ENCODE measurements at places on chromosomes 5 and 9.

DNA sequence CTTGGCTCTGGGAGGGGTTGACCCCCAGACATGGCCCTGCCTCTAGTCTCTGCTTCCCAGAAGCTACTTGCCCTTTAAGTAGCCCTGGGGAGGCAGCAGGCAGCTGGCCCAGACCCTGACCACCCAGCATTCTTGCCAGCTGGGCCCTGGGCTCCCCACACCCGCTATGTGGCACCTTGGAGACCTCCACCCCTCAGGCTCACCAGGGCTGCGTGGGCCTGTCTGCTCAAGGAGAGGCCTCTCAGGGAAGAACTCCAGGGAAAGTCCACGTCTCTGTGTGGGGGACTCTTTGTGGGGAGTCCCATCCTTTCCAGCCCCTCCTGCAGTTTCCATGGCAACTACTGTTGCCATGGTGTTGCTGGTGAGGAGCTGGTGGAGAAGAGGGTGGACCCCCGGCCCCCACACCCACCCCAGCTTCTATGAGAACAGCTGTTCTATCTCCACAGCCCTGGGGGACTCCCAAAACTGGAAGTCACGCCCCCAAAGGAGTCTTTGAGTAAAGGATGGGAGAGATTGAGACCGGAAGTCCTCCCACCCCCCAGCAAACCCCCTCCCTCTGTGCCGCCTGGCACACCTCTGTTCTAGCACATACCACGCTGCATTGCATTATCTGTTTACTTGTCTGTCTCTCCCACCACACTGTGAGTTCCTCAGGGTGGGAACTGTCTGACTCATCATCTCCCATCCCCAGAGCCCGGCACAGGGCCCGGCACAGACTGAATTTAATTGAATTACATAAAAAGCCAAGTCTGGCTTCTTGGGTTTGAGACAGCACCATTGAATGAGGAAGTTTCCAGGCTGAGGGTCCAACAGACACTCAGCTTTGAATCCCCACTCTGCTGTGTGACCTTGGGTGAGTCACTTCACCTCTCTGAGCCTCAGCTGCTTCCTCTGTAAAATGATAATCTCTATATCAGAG is 12.6 kb downstream of the DNM1 start:
- no peak for DNase-seq

DNA sequence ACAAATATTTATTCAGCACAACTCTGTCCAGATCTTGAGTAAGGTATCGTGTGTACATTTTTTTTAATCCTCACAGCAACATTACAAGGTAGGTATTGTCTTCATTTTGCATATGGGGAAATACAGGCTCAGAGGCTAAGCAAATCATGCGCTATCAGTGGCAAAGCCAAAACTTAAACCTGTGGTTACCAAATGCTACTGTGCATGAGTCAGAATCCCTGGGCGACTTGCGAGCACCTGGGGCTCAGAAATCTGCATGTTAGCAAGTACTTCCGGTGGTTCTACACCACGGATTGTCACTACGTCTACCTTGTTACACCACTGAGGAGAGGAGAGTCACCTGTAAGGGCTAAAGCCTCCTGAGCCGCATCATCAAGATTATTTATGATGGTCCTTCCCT is 21.3 kb downstream of the C5orf58 start:
- no peak for DNase-seq

DNA sequence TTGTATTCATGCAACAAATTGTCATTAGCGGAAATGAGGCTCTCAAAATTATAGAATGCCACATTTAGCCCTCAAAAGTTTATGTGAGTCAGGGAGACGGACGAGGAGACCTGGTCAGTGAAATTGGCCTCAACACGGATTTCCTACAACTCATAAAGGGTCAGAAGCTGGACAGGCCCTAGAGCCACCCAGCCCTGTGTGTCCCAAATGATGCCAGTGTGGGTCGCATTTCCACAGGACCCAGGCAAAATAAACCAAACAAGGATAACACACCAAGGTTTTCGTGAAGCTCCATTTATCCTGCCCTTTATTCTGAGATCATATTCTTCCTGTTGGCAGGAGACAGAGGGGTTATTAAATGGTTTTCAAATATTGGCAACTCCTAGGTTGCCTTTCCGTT is 72.0 kb upstream of the COL5A1 start:
- DNase-seq: no peak

- DNase-seq: no peak
Measured at GRCh38 chr5:91638010-91638409, 254.9 kb upstream of the ARRDC3 start.

DNA sequence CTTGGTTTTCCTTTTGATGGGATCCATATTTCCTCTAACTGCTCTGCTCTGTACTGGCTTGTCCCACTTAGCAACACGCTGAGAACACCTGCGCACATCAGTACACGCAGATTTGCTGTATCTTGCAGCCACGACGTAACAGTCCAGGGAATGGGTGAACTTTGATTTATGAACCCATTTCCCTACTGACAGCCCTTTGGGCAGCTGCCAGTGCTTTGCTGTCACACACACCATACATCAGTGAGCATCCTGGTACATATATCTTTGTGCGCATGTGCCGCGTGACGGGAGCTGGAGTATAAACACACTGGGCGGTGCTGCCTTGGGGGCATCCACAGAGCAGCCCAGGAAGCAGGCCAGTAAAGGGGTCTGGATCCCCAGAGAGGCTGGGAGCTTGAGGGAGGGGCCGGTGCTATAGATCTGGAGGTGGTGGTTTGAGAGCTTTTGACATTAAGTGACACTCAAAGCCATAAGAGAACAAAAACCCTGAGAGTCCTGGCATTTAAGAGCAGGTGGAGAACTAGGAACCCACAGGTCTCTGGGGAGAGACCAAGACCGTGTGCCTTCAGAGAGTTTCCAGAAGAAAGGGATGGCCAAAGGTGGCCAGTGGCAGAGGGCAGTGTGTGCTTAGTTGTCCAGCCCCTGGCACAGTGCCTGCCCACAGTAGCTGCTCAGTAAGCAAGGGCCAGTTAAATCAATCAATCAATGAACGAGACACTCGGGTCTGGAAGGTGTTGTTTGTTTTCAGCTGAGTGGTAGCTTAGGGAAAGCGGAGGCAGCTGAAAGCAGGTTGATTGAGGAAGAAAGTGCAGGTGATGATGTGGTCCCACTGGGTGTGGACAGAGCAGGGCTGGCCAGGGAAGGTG is 53.7 kb downstream of the LMX1B start:
- DNase-seq: no peak

DNA sequence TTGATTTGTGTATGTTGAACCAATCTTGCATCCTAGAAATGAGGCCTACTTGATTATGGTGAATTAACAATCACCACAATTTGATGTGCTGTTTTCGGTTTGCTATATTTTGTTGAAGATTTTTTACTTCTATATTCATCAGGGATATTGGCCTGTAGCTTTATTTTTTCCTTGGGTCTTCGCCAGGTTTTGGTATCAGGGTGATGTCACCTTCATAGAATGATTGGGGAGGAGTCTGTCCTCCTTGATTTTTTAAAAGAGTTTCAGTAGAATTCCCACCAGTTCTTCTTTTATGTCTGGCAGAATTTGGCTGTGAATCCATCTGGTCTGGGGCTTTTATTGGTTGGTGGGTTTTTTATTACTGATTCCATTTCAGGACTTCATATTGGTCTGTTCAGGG is 115.2 kb downstream of the CPLANE1 start:
- no peak for DNase-seq

GRCh38 chr5:113663879-113664541 is 150.5 kb downstream of the YTHDC2 start:
- peak; percentile 71 for DNase-seq

DNA sequence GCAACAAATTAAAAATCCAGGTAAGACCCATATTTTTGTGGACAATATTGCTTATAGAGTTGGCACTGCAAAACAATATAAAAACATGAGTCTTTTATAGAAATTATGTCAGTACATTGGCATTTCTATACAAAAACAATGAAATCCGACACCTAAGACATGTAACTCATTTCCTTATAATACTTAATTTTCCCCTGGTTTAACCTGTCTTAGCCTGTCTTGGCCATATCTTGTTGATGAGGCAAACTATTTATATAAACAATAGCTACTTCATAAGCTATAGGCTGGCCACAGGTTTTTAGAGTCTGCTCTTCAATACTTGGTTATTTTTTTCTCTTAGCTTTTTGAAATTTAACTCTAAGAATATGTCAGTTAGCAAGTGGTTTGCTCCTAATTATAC is 44.7 kb upstream of the IZUMO3 start:
- no peak for DNase-seq

GRCh38 chr5:143759396-143760130 is 52.4 kb upstream of the HMHB1 start:
- DNase-seq: no peak

DNA sequence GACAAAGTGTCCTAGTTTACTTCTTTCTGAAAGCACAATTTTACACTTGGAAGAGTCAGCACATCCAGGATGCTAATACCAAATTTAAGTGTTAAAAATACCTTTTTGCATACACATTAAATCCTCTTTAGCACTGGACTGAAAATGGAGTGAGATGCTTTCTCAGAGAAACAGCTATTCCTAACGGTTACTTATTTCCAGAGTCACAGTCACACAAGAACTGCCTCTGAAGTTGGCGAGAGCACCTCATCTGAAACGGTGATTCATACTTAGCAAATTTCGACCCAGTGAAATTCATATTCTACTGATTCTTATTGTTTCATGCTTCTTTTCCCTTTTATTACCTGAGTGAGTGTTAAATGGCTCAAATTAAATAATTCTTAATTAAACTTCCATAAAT is 12.2 kb downstream of the CDH18 start:
- no peak for DNase-seq

DNA sequence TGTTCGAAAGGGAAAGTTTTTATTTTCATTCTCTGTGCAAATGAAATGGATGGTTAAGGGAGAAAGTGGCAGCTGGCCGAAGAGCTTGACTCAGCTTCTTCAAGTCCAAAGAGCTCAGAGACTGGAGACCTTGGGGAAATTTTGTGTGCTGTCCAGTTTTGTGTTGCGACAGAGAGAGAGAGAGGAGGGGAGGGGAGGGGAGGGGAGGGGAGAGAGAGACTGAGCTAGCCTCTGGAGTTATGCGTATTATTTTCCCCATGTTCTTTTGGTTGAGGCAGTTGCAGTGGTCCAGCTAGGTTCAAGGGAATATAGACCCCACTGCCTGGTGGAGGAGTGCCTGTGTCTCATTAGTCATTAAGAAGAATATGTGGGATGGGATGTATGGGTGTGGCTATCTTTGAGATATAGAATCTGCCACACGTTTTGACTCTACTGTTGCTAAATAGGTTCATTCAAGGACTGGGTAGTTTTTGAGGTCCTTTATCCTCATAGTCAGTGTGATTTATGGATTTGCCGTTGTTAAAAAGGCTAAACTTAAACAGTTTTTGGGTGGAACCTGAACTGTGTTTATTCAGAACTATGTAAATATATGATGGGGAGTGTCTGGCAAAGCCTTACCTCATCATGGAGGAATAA is 69.7 kb downstream of the ARHGAP26 start:
- DNase-seq: no peak

DNA sequence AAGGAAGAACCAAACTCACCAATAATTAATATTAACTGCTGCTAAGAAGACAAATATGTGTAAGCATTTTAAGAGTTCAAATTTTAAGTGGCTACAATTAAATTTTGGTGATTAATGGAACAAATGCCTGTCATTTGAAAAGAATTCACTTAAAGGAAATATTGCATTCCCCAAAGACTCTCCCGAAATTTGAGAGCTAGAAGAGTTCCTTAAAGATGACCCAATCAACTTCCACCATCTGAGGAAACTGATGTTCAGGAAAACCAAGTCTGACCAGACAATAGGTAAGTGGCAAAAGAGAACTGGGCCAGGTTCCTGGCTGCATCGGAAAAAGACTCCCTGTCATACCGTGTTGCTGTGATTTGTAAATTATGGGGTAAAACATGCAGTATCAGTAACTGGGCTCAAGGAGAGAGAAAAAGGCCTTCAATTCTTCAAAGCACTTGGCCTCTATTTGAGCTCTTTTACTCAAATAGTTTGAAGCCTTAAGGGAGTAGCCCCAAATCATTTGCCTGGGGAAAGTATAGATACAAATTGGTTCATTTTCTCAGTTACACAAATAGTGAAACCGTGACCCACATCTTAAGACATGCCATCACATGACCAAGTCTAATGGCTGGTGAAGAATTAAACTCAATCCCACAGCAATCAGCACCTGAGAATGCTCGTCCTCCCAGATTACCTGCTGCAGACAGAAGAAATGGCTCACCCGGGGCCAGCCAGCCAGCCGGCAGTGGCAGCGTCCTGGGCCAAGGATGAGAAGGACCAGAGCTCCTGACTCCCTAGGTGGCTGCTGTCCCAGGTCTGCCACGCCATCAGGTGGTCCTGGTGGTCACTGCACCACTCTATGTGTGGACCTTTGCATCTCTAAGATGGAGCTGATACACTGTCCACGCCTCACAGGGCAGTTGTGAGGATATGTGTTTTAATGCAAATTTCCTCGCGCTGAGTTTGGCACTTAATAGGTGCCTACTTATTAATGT is 162.9 kb downstream of the TTLL11 start:
- DNase-seq: no peak

GRCh38 chr5:11075035-11075805 is 314.2 kb upstream of the DAP start:
- no peak for DNase-seq

DNA sequence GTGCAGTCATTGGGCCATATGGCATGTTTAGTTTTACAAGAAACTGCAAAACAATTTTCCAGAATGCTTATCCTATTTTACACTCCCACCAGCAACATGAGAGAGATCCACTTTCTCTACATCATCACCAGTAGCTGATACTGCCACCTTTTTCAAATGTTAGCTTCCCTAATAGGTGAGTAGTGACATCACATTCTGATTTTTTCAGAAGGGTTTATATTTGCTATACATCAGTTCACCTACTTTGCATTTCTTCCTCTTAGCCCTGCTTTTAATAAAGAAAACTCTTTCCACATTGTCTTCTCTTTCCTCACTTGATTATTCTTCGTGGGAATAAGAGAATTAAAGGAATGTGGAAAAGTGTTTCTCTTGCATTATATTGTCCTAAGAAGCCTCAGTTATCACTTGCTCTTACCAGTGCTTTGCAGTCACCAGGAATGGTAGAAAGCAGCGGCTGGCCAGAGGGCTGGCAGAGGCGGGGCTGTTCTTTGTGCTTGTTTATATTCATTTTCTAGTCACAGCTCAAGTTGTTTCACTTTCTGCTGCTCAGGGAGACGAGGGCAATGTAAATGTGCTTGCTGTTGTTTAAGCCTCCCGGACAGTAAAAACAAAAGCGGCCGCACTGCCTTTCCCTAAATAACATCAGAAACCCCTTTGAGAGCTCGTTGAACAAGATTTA is 164.8 kb downstream of the HSD17B3 start:
- peak; percentile 74 for DNase-seq

DNA sequence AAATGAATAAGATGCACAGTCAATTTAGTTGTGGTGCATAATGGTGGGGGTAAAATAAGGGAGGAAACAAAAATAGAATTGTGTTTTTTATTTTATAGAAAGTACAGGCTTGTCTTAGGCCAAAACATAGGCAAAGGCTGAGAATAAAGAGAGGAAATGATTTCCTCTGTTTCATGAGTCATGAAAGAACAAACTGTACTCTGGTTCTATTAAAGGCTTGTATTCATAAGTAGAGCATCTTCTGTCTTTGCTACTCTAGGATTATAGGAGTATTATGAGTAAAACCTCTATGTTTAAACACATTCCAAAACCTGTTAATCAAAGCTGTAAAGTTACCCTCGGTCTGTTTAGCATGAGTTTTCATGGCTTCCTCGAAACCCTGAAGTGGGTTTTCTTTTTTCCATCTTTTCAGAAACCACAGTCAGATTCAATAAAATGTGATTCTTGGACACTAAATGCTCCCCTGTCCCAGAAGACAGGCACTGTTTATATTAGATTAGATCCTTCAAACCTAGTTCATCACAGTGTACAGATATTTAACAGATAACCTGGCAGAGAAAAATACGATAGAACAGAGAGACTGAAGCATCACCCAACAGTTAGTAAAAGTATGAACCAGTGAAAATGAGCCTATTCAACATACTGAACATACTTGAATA is 473.9 kb upstream of the CYLC2 start:
- DNase-seq: no peak

- no peak for DNase-seq
Measured at GRCh38 chr5:168227973-168228615, 63.4 kb upstream of the WWC1 start.
